ENCODE measurements at places on chromosomes 13 and 19.

DNA sequence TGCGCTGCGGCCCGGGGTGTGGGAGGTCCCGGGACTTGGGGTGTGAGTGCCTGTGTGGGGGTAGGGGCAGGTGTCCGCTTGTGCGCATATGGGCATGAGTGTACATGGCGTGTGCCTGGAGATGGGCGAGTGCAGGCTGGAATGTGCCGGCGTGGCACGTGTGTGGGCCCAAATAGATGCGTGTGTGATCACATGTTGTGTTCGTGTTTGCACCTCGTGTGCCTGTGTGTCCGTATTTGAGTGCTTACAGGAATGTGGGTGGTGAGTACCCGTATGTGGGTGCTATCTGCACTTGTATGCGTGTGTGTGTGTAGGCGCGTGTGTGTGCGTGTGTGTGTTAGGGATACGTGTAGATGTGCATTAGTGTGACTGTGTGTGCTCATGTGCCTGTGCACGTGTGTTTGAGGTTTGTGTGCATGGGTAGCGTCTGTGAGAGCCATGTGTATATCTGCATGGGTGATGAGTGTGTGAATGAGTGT is 3.4 kb downstream of the ZNF536 start:
- no peak for DNase-seq

DNA sequence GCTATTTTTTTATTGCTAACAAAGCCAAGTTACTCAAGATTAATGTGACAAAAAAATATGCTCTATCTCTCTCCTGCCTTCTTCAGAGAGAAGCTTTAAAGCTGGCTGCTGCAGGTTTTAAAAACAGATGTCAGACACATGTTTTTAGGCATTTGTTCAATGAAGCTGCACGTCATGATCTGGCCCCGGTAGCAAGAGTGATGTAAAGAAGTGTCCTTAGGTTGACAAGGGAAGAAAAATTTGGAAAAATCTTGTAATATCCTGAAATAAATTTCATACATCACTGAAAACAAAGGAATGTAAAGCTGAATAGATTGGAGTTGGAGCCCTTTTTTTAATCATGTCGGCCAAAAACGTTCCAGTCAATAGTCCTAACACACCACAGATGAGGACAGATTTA is 531.4 kb upstream of the NBEA start:
- DNase-seq: no peak

DNA sequence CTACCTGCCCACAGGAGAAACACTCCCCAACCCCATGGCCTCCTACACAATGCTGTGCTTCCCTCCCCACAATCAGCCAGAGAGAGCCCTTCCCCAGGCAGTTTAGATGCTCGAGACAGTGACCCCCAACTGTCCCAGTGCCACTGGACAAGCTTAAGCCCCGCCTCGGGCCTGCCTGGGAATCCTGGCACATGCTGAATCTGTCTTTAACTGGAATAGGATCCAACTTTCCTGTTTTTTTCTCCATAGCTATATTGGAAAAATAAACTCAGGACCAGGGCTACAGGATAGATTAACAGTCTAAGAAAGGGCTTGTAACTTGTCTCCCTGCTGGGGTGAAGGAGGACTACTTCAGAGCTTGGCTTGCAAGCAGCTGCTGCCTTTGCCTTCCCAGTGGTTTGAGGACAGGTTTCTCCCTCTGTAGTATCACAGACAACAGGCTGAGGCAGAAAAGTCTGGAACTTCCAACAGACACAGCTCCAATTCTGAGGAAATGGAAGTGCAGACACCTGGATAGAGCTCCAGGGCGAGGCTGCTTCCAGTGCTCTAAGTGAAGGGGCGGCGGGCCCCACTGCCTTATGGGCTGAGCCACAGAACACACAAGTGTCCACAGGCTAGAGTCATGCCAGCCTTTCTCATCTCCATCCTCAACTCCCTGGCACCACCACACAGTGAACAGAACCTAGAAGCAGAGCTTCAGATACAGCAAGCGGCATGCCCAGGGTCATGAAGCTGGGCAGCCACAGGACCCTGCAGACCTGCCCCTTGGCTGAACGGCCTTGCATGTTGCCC is 228.3 kb downstream of the TUBA3C start:
- no peak for DNase-seq

- no peak for DNase-seq
Observed at GRCh38 chr19:1425102-1425837, 12.9 kb upstream of the RPS15 start.

DNA sequence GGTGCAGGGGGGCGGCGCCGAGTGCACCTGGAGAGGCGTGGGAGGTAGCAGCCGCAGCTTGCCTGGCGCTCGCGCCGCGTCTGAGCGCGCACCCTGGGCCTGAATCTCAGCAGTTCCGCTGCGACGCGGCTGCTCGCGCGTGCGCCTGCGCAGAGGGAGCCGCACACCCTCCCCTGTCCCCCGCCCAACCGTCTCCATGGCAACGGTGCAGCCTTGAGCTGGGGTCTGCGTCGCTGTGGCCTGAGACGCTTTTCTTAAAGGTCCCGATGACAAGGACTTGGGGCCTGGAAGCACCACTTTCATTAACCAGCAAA is at the start of gene PNMA8B:
TSS of gene PNMA8B (minus strand) at position 82 of the 314 bp plus-strand sequence. CDS start 402 bp downstream, outside the sequence.
- DNase-seq: no peak
